Neural progenitor cell (in vitro differentiated cells): ENCODE measurements at places on chromosomes 12 and 14. TPM values are rescaled to one million over a fixed set of nuclear protein-coding genes. Genes with fewer than 3 reads are reported as not detected.
A peak's percentile ranks its signal among the peaks of the same experiment; 100 is the strongest.

DNA sequence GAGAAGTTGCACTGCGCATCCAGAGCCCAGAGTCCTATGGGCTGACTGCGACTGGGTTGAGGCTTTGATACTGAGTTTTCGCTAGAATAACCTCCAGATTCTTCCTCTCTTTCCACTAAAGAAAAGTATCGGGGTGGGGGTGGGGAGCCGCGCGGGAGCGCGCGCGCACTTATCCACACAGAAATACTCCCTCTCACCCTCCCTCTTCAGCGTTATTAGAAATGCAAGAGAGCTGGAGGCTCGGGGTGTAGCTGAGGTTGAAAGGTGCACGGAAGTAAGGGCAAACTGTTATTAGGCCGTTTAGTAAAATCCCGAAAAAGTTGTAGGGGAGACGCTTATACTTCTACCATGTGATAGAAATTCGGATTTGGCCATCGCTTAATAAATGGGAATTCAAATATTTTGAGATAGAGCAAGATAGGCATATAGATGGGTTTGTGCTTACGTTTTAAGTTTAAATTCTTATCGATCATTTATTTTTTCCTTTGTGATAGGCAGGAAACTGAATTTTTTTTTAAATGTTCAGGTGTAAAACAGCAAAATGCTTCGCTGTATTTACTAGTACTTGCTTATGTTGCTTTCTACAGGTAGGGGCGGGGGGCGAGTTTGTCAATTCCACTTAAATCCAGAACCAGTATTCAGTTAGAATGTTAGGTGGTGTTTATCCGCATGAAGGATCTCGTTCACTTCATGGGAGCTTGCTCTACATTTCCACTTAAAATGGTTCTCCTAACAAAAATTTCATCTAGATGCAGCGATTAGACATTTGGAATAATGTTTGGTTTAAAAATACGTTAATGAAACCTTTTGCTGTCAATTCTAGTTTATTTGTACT, 1.1 kb downstream of the ARHGAP5 start:
- peak; percentile 27 for DNase-seq

GRCh38 chr12:88552610-88553079, 27.6 kb downstream of the KITLG start:
- no peak for DNase-seq

DNA sequence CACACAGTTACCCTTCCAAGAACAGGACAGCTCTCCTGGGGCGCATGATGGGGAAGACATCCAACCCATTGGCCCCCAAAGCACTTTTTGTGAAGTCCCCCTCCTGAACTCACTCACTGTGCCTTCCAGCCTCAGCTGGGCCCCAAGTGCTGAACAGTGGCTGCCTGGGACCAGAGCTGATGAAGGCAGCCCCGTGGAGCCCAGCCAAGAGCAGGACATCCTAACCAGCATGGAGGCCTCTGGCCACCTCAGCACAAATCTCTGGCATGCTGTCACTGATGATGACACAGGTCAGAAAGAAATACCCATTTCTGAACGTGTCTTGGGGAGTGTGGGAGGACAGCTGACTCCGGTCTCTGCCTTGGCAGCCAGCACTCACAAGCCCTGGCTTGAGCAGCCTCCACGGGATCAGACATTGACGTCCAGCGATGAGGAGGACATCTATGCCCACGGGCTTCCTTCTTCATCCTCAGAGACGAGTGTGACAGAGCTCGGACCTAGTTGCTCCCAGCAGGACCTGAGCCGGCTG, 72.0 kb downstream of the TECPR2 start:
- no peak for DNase-seq

The KRT82 gene
- total RNA-seq, result not detected in 2 replicates

The PIANP gene
- 0.32 and 1.7 TPM in 2 replicates for total RNA-seq

DNA sequence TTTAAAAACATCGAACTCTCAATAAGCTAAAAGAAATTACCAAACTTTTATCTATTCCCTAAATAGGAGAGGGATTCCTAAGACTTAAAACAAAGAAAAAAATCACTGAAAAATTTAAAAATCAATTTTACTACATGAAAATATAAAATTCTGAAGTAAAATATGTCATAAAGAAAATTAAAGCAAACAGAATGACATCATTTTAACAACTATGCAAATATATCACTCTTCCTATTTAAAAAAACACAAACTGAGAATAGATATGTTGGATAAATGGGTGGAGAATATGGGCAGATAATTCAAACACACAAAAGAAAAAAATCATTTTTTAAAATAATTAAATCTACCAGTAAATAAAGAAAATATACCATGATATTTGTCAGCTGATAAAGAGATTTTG, 510.0 kb downstream of the BCL11B start:
- DNase-seq, result no peak

DNA sequence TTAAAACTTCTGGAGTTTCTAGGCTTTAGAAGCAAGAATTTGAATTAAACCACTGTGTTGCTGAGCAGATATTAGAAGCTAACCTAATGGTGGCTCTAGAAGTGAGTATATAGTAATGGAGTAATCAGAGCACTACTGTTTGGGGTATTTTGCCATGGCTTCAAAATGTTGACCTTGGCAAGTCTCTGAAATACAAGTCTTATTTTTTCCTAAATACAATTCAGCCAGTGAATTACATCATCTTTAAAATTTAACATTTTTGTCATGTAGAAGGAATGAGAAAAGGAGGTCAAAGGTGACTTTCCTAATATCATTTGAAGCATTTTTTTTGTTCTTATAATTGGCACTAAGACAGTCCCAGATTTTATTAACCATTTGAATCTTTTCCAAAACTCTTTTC, 25.2 kb downstream of the PMCH start:
- DNase-seq, result no peak

DNA sequence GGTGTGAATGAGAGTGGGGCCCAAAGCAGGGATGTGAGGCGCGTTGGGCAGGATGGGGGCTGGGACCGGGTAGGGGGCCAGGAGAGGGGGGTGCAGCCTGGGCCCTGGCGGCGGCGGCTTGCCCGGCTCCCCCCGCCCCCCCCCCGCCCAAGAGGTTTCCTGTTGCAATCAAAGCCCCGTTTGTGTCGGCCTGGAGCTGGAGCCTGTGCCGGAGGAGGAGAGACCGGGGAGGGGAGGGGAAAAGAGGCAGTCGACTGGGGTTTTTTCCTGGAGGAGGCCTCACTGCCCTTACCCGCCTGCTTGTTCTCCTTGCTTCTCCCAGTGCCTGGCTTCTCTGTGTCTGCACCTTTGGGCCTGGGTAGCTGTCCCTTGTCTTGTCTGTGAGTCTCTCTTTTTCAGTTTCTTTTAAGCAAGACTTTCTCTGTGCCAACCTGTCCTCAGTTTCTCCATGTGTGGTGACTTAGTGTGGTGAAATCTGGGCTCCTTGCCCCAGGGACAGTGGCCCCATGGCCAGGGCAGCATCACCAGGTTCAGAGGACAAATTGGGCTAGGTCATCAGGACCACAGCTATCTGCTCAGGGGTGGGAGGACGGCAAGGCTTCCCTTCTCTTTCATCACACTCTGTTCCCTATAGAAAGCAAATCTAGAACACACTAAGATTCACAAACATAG, 8.5 kb downstream of the RARG start:
- peak; percentile 50 for DNase-seq

DNA sequence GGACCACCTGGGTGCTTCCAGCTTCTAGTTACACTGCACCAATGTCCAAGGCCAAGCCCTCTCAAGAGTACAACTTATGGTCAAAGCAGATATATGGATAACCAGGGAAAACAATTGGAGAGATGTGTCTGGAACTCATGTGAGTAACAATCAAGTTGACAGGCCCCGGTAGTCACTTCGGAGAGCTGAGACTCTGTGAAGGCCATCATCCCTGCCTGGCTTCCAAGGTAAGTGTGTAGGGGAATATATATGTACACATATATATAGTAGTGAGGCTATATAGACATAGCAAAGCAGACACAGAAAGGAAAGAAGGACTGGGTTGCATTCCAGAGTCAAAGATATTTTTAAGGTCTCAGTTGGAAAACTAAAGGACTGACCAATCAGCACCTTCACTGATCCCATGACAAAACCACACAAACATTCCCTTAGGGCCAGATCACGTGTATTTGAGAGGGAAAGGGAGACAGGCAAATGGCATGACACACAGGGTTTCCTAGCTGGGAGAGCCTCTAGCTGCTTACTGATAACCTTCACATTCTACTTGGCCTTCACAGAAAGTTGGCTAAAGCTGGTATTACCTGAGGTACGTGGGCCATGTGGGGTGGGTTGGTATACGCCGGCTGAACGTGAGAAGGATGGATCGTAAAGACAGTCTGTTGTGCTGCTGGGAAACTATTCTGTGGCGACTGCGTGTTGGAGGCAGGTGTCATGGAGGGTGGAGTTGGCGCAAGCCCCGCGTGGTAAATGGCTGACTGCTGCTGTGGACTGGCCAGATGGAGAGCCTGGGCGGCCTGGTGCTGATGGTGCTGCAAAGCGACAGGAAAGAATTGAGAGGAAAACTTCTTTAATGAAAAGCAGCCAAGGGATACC, 50.0 kb downstream of the SH2B3 start:
- no peak for DNase-seq

The EML5 gene
- total RNA-seq, result 0.71 and 1.0 TPM in 2 replicates

DNA sequence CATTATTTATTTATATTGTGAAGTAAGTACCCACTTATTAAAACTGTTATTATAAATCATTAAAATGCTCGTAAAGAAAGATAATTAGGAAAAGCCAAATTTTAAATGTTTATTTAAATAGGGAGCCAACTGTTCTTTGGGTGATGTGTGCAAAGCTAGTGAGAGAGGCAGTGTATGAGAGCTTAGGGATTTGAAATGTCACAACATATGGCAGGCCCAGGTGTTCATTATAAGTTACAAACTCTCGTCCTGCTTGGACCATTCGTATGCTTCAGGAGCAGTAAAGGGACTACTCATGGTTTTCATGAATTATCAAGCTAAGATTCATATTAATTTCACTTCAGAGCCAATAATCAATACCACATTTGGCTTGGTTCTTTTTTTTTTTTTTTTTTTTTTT, 154.5 kb downstream of the TGFB3 start:
- no peak for DNase-seq

- DNase-seq, result peak; percentile 79
These were observed 5.4 kb upstream of the RALGAPA1 start for GRCh38 chr14:35814371-35815005.

The SLC6A15 gene
- 15.1 and 25.4 TPM in 2 replicates for total RNA-seq

DNA sequence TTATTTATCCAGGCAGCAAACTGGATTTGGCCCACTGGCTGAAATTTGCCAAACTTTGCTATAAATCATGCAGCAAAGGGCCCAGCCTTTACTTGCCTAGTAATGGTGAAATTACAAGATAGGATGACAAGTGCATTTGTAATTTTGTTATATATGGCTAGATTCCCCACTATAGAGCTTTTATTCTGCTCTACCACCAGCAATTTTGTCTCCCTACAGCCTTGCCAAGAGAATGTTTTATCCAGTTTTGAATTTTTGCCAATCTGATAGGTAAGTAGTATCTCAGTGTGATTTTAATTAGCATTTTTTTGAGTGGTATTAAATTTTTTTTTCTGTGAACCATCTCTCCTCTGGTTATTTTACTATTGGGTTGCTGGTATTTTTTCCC, 161.6 kb downstream of the SLC41A2 start:
- no peak for DNase-seq

DNA sequence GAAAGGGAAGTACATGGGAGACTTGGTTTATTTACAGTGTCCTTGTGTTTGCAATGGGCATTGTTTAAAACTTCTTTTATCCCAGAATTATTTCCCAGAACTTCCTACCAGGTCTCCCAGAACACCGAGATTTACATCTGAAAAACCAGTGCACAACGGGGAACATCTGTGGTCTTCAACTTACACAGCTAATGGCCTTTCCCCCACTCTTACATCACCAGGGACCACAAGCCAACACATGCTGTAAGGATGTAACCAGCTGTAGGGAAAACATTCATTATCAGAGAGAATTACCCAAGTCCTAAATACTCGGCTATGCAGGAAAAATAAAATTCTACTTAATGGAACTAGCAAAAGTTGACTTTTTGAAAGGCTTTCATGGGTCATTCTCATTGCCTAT, 267.6 kb downstream of the DUSP6 start:
- DNase-seq, result no peak

DNA sequence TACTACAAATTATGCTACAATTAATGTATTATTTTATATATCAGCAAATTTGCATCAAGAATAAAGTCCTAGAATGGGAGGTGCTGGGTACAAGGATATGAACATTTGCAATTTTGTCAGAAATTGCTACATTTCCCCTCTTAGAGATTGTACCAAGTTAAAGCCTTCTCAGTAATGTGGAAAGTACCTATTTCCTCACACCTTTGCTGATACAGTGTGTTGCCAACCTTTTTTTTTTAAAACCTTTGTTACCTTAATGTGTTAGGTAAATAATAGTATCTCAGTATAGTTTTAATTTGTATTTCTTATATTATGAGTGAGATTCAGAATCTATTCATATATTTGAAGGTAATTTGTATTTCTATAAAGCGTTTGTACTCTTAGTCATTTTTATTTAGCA, 95.4 kb upstream of the HIF1A start:
- no peak for DNase-seq

DNA sequence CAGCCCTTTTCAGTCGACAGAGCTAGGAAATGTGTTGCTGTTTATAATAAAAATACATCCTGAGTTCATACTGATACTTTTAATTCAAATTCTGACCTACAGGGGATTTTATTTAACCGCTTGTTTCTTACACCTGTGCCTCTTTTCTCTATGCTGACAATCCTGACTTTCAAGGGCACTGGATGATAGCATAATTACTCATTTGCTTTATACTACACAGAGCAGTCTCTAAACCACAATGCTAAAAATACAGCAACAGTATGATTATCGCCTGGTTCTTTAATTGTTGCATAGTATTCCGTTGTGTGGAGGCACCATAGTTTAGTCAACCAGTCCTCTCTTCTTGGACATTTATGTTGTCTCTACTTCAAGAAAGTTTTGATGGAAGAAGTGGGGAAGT, 372.9 kb downstream of the DPF3 start:
- no peak for DNase-seq

DNA sequence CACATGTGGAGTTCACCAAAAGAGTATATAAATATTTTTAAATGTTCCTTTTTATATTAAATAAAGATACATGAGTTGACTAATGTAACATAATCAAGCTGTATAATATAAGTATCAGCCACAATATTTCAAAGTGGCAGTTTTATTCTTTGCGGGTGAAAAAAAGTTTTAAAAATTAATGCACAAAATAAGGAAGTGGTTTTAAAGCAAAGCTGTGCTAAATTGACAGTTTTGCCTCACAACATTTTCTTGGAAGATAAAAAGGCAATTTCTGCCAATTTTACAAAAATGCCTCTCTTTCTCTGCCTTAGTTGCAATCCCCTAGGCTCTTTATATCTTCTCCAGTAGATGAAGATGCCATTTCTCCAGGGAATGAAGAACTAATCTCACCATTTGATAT, 719.1 kb downstream of the C12orf50 start:
- no peak for DNase-seq
